Activated T-cell treated with anti-CD3 and anti-CD28 coated beads for 1 hour (primary cell): ENCODE measurements at places on chromosomes 3 and 15.

DNA sequence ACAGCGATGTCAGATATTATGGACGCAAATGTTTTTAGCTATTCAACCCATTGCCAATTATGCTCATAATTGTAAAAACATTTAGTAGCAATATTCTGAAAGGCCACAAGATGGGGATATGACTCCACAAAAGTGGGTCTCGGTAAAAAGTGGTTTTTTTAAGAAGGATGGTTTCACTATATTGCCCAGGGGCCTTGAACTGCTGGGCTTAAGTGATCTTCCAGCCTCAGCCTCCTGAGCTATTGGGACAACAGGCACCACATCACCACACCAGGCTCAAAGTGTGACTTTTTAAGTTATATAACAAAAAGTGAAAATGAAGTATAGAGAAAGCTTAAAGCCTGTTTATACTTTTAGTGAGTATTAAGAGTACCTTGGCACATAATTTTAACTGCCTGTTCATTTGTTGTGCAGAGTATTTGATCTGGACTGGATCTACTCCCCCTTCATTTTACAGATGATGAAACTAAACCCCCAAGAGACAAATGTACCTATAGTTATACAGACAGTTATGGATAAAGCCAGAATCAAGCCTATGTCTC is 9.4 kb downstream of the NAA50 start:
- no peak for DNase-seq

- no peak for DNase-seq
Observed at GRCh38 chr15:56919609-56920366, 1.3 kb downstream of the TCF12 start.

- DNase-seq: no peak
Observed at GRCh38 chr3:78870484-78870883, 897.3 kb downstream of the ROBO1 start.

- DNase-seq: no peak
Observed at GRCh38 chr15:65339920-65340319, 35.4 kb downstream of the RNU5B-1 start.

DNA sequence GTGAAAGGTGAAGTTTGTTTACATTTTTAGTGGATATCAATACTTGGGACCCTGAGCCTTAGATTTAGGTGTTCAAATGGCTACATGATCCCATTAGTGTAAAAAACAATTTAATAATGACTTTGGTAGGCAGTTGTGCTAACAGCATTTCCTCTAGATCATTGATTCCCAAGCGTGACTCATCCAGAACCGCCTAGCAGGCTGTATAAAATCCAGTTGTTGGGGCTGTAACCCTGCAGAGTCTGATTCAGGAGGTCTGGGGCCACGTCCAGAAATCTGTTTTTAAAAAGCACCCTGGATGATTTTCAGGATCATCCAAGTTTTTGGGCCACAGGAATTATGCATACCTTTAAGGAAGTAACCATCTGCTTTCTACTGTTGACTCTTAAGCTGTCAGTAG is 156.4 kb downstream of the TP63 start:
- no peak for DNase-seq

DNA sequence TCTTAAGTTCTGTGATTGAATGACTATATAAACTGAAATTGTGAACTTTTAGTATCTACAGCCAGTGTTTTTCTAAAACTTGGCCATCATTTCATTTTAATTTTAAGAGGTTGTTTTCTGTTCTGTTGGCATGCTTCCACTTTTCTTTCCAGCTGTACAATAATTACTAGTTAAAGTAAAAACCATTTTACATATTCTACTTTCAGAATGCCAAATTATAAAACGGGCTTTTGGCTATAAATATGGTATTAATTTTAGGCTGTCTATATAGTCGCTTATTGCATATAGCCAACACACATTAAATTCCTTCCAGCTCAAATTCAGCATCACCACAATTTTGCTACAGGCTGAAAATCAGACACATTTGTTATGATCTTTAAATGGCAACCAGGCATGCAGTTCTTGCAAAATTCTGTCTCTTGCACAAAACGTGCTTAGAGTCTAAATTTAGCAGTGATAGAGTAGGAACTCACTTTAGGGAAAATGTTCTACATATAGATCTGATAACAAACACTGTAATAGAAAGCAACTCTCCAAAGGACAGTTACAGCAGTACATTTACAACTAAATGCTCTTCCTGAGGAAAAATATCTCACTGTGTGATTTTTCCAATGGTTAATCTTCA is 81.1 kb downstream of the BTD start:
- no peak for DNase-seq

DNA sequence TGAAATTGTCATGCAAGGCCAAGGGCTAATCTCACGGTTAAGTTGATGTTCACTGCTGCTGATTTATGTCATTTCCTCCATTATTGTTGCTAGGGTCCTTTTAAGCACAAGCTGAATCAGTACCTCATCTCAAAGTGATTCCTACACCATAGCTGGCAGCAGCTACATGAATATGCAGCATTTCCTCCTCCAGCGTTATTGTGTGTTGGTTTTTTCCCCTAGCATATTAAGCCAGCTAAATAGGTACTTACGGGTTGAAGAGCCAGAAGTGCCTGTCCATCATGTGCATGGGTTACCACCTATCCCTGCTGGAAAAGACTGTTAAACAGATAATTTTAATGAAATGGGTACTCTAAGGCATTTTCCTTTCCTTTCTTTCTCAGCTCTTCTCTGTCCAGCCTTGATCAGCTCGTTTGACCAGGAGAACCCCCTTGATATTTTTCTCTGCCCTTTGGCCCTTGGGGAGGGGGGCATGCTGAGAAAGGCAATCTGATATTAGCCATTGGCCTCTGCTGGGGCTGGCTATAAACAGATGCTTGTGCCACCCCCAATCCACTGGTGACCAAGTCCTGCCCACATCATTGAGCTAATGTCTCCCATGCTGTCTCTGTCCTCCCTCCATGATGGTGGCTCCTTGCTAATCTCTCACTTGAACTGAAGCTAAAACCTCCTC is 115.6 kb upstream of the PLXNA1 start:
- no peak for DNase-seq

GRCh38 chr3:157129803-157130466 is 30.0 kb downstream of the CCNL1 start:
- no peak for DNase-seq

DNA sequence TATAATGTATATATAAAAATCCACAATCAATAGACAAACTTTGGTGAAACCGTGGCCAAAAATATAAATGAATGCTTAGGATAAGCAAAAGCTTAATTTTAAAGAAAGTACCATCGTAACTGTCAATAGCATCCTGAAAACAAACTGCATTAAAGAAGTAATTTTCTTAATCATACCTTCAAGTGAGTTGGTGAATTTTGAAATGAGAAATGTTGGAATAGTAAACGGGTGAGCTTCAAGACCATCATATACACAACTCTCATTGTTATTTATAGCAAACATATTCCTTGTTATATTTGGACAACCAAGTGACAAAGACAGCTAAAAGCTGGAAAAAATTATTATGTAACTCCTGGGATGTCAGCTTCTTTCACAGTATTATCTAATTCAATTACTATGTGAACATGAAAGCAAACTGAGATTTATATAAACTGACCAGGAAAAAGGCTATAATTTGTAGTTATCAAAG is 3.7 kb downstream of the DAZL start:
- DNase-seq: no peak

GRCh38 chr3:72538070-72538745 is 310.0 kb downstream of the SHQ1 start:
- no peak for DNase-seq

GRCh38 chr3:23164746-23165145 is 38.4 kb upstream of the UBE2E2 start:
- no peak for DNase-seq

GRCh38 chr3:189372243-189372642 is 200.5 kb downstream of the TPRG1 start:
- DNase-seq: no peak

DNA sequence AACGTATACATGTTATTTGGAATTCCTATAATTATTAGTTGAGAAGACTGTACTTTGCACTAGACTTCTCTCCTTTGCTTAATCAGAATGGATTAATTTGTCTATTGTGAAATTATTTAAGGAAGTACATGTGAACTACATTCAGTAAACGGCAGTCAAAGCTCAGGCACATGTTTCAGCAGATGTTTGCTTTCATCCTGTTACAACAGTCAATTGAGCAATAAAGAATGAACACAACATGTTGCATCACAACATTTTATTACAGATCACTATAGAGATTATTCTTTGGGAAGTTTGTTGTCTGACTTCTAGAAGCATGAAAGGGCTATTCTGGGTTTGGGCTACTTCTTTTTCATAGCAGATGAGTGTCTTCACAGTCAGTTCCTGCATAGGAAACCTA is 39.2 kb downstream of the RAB27A start:
- no peak for DNase-seq

GRCh38 chr3:105516972-105517371 is 150.3 kb downstream of the ALCAM start:
- no peak for DNase-seq

DNA sequence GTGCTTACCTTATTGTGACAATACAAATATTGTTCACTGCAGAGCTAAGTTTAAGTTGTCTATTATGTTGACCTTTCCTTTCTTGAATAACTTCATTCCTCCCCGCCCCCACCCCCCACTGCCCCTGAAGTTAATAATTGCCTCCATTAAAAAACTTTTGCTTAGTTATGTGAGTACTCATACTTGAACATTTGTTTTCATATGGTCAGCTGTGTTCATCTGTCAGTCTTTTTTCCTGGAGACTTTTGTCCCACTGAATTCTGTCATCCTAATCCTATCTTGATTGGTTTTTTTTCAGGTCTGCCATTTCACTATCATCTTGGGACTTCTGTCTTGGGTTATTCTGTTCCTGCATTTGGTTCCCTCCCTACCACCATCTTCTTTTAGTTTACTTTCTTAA is 8.5 kb downstream of the SLC25A36 start:
- no peak for DNase-seq

GRCh38 chr3:152050903-152051302 is 177.5 kb downstream of the SUCNR1 start:
- DNase-seq: no peak

DNA sequence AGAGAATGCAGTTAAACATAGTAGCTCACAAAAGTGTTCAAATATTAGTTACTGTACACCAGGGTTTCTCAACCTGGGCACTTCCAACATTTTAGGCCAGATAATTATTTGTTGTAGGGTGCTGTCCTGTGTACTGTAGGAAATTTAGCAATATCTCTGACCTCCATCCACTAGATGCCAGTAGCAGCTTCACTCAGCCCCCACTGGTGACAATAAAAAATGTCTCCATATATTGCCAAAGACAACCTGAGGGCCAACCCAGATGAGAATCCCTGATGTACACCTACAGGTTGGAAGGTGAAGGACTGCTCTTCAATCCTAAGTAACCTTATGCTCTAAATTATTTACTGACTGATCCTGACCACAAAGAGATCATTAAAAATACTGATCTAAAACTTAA is 32.5 kb downstream of the DCUN1D1 start:
- no peak for DNase-seq

DNA sequence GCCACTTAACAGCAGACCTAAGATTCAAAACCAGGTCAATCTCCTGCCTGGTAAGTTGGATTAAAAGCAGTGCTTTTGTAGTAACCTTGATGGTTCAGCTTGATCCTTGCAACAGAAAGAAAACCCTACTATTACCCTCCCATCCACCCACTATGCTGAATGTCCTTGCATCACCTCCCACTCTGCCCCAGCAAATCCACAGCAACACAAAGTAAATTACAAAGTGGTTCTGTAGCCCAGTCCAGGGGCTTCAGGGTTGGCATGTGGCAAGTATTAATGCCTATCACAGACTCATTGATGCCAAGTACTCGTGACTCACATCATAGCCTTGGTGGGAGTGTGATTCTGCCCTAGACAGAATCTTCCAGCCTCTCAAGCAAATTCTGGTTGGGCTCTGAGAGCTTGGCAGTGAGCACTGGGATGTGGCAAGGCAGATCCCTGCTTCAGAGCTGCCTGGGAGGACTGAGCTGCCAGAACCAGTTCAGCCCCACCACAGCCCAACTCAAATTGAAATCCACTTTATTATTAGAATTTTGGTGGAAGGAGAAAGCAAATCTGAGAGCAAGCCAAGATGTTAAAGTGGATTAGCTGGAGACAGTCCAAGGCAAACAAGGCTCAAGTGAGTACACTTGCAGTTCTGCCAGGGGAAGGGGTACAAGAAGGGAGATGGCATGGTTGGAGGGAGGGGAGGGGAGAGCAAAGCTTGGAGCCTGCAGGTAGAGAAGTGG is 225.8 kb upstream of the UMPS start:
- DNase-seq: no peak

DNA sequence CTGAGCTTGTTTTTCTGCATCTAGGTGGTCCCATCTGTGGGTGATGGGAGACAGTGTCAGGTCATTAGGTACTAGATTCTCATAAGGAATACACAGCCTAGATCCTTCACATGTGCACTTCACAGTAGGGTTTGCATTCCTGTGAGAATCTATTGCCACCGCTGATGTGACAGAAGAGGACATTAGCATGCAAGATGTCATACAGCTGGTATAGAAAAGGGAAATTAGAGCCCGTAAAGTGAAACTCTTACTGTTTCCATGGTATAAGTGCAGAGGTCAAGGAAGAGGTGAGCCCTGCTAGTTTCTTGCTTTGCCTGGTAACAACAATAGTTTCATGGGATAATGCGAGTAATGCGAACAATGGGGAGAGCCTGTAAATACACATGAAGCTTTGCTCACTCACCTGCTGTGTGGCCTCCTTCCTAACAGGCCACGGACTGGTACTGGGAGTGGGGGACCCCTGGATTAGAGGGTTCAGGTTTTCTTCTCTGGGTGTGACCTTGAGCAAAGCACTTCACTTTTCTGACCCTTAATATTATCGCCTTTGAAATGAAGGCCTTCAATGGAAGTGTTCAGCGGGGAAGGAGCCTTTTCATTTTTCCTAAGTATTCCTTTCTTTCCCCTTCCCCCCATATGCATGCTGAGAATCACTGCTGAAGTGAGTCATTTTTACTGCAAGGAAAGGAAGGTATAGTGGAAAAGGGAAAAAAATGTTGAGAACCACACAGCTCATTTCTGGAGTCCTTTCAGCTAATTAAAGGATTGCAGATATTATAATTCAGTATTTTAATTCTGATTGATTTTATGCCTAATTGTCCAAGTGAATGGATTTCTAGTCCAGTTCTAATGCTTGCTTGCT is 286.4 kb downstream of the UBE2E2 start:
- no peak for DNase-seq

- no peak for DNase-seq
Observed at GRCh38 chr3:140035871-140036270, 100.9 kb downstream of the CLSTN2 start.

GRCh38 chr15:50232791-50233190 is 32.7 kb downstream of the HDC start:
- no peak for DNase-seq

DNA sequence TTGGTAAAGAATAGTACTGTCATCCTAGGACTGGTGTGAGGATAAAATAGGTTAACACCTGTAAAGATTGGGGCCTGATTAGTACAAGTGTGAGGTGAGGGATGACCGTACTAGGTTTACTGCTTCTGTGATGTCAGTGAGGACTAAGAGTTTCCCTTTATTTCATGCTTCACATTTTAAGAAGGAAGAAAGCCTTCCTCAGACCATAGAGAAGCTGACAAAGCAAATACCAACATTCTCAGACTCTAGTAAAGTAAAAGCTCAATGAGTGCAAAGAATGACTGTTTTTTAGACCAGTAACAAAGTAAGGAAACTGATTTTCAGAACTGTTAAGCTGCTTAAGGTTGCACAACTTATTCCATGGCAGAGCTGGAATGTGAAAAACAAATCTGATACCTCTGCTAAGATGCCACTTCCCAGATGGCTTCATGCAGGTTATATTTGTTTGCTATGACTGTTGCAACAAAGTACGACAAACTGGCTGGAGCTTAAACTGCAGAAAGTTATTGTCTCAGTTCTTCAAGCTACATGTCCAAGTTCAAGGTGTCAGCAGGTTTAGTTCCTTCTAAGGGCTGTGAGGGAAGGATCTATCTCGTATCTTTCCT is 354.9 kb downstream of the RSL24D1 start:
- DNase-seq: no peak

- no peak for DNase-seq
Observed at GRCh38 chr15:90890839-90891238, 6.5 kb downstream of the FES start.
